ENCODE measurements at places on chromosomes 6 and 20.
A peak's percentile ranks its signal among the peaks of the same experiment; 100 is the strongest.

GRCh38 chr6:9623985-9624384 lies 790.9 kb downstream of the TFAP2A start:
- no peaks in the 10 kb centered on the region for H3K36me3 ChIP-seq
- H3K4me1 ChIP-seq = no peaks in the 10 kb centered on the region
- H3K4me3 ChIP-seq = no peak overlapping the region
- H3K27me3 ChIP-seq = no peaks in the 10 kb centered on the region

GRCh38 chr20:32333181-32333987 lies 24.7 kb upstream of the ASXL1 start:
- no peaks in the 10 kb centered on the region for H3K27me3 ChIP-seq
- DNase-seq = no peak
- H3K36me3 ChIP-seq = peaks cover 3% of the 10 kb centered on the region
- peaks cover 4% of the 10 kb centered on the region for H3K4me1 ChIP-seq
- H3K27ac ChIP-seq = peak overlapping the region; percentile 47
- no peak overlapping the region for H3K4me3 ChIP-seq

DNA sequence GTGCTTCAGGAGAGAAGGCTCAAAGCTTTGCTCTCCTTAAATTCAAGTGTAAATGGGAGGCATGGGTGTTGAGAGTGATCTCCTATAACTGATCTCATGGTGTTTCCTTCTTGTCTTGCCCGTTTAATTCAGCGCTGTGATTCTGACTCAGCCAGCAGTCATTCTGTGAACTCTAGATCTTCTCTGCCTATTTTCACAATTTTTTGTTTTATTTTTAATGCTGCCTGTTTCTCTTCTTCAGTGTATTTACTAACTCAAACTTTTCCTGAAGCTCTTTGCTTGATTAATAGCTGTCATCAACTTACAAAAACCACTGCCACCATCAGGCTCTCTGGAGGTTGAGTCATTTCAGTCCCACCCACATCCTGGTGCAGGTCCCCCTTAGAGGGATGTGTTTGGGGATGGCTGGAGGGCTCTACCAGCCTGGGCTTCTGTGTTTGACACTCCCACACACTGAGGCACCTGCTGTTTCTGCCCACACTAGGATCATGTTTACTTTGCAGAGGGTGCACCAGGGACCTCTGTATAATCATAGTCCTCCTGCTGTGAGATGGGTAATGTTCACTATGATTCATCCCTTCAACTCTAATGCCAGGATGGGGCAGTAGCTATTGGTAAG lies 94.0 kb downstream of the SHLD1 start:
- H3K4me3 ChIP-seq = no peak overlapping the region
- no peaks in the 10 kb centered on the region for H3K36me3 ChIP-seq
- no peak overlapping the region for H3K27ac ChIP-seq
- H3K4me1 ChIP-seq = no peaks in the 10 kb centered on the region

GRCh38 chr20:58103517-58103904 lies 124.9 kb downstream of the ANKRD60 start:
- no peaks in the 10 kb centered on the region for H3K36me3 ChIP-seq
- no peaks in the 10 kb centered on the region for H3K27me3 ChIP-seq
- no peak overlapping the region for H3K4me3 ChIP-seq
- no peaks in the 10 kb centered on the region for H3K4me1 ChIP-seq

GRCh38 chr6:122620428-122620827 lies 10.2 kb downstream of the PKIB start:
- H3K4me3 ChIP-seq = no peak overlapping the region
- no peaks in the 10 kb centered on the region for H3K4me1 ChIP-seq
- peaks cover 2% of the 10 kb centered on the region for H3K27me3 ChIP-seq
- DNase-seq = no peak

- H3K27me3 ChIP-seq = no peaks in the 10 kb centered on the region
- peaks cover 20% of the 10 kb centered on the region for H3K36me3 ChIP-seq
- H3K27ac ChIP-seq = peak overlapping the region; percentile 93
- peak overlapping the region; percentile 97 for H3K4me3 ChIP-seq
- H3K4me1 ChIP-seq = peaks cover 30% of the 10 kb centered on the region
These were observed 812 bp downstream of the SLC9A8 start for GRCh38 chr20:49813305-49813974.

DNA sequence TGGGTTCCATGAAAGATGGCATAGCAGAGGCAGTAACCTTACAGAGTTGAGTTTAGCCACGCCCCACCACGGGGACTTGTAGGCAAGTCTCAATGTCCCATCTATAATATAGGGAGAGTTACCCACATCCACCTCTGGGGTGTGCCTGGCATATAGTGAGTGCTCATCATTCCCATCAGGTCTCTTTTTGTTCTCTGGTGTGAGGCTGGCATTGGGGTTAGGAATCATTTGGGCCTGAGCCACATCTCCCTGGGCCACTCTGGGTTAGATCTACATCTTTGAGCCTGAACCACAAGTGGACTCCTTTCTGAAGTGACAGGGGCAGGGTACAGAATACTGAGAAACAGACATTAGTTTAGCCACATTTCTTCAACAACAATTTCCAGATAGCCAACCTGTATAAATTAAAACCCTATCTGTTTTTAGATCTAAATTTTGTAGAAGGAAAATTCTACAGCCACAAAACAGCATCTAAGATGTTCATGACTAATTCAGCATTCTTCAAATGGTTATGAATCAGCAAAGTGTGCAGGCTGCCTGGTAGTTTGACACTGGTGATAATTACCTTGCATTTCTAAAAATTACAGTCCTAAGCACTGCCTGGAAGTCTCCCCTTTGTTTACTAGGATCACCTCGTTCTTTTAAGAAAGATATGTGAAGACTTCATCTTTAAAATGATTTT lies 20.1 kb downstream of the RNF24 start:
- H3K36me3 ChIP-seq = no peaks in the 10 kb centered on the region
- H3K27ac ChIP-seq = no peak overlapping the region
- H3K27me3 ChIP-seq = no peaks in the 10 kb centered on the region
- no peak overlapping the region for H3K4me3 ChIP-seq
- no peaks in the 10 kb centered on the region for H3K4me1 ChIP-seq
- no peak for DNase-seq

DNA sequence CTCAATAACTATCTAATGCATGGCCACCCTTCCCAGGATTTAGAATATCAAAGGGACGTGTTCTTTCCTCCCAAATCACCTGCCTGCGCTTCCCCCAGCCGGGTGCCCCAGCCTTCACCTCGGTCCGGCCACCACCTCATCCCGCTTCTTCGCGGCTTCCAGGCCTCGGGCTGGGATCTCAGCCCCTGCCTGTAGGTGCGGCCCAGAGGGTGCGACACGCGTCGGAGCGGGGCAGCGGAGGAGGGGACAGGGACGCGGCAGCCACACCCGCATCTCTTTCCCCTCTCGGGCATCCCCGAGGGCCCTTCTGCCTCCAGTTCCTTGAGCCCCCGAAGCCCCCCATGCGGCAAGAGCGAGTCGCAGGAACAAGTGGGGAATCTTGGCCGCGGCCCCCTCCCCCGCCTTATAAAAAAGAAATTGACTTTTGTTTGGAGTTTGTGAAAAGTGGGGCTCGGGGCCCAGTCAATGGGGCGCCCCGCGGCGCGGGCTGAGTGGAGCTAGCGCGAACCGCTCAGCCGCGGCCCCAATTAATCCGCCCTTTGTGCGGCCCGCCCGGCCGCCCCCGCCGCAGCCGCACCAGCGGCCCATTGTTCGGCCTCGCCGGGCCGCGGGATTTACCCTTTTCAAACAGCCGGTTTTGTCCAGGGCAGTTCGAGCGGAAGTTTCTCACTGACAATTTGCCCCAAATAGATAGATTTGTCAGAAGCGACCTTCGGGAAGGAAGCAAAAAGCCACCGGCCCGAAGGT lies 8.4 kb upstream of the NR2E1 start:
- no peaks in the 10 kb centered on the region for H3K36me3 ChIP-seq
- DNase-seq = peak; percentile 60
- no peak overlapping the region for H3K27ac ChIP-seq
- H3K27me3 ChIP-seq = peaks cover 77% of the 10 kb centered on the region
- no peak overlapping the region for H3K4me3 ChIP-seq
- H3K4me1 ChIP-seq = peaks cover 23% of the 10 kb centered on the region

DNA sequence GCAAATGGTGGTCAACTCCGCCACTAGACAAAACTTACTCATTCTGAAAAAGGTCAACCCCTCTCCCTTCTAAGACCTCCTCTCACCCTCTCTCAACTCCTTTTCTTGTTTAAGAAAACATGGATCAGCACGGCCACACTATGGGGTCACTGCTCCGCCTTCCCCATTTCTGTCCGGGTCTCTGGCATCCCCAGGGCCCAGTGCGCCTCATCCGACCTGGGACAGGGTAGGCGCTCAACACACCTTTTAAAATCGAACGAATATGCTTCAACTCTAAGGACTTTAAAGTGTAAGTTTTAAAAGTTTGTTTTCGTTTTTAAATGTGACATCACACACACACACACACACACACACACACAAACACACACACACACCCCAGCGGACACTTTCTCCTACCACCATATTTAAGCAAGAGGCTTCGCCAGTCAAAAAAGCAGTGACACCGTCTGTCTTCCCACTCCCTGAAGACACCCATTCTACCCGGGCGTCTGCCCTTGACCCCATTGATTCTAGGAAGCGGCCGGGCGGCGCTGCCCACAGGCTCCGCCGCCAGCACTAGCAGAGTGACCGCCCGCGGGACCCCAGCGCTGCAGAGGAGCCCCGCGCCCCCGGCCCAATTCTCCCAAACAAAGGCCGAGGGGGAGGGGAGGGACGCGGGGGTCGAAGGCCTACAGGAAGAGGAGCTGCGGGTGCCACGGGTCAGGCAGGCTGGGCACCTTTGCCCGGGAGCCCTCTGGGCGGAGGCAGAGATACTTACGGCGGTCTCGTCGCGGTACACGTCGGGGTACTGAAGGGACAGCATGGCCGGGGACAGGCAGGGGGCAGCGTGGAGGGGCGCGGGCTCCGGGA lies 568 bp downstream of the PREP start:
- H3K4me1 ChIP-seq = peaks cover 20% of the 10 kb centered on the region
- H3K36me3 ChIP-seq = no peaks in the 10 kb centered on the region
- peak overlapping the region; percentile 50 for H3K27ac ChIP-seq
- peak overlapping the region; percentile 76 for H3K4me3 ChIP-seq

DNA sequence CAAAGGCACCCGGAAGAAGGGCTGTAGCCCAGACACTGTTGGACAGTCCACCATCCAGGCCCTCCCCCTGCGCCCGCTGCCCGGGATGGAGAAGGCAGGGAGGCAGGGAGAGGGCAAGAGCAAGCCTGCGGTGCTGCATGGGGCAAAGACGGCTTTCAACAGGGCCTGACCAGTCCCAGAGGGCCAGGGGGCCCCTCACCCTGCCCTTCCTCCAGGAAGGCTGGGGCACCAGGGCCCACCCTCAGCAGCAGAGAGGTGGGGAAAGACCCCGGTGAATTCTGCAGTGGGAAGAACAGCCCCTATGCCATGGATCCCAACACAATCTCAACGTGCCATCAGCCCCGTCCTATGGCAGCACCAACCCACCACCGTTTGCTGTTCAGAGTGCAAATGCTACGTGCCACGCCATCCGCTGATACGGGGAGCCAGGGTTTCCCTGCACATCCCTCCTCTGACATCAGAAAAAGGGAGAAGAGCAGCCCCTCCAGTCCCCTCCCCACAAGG lies 41.1 kb downstream of the RRBP1 start:
- H3K27ac ChIP-seq = no peak overlapping the region
- peaks cover 5% of the 10 kb centered on the region for H3K4me1 ChIP-seq
- no peak overlapping the region for H3K4me3 ChIP-seq
- no peaks in the 10 kb centered on the region for H3K27me3 ChIP-seq
- no peak for DNase-seq
- no peaks in the 10 kb centered on the region for H3K36me3 ChIP-seq

DNA sequence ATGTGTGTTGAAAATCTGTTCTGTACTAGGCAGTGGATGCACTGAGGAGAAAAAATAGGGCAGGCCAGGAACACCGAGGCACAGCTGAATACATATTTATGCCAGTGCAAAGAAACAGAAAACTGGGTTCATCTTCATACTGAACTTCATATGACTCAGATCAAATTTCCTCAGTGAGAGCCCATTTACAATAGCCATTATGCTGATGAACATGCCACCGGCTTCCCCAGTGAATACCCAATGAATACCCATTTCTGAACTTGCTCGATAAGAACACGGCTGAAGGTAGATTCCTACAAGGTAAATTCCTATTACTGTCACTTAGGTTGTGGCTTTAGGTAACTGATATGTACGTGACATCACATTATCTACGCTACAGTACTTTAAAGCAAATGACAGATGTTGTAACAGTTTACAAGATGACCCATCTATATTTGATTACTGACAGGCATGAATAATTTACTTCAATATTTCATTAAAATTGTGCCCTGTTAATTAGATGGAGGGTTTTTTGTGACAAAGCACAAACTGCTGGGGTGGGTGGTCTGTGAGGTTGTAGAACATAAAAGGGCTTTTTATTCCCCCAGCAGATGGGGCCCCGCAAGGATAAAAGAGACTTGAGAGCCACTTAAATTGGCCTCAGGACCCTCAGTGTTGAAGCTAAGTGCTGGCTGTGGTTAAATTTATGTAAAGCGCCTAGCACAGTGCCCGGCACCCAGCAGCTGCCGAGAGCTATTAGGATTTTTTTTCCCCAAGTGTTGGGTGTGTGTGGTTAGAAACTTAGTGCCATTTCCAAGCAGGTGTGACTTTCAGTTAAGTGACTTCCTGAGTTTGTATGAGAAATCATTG lies 264.5 kb downstream of the CD83 start:
- H3K27ac ChIP-seq = no peak overlapping the region
- no peaks in the 10 kb centered on the region for H3K36me3 ChIP-seq
- peak; percentile 30 for DNase-seq
- no peak overlapping the region for H3K4me3 ChIP-seq
- peaks cover 48% of the 10 kb centered on the region for H3K4me1 ChIP-seq
- H3K27me3 ChIP-seq = no peaks in the 10 kb centered on the region

DNA sequence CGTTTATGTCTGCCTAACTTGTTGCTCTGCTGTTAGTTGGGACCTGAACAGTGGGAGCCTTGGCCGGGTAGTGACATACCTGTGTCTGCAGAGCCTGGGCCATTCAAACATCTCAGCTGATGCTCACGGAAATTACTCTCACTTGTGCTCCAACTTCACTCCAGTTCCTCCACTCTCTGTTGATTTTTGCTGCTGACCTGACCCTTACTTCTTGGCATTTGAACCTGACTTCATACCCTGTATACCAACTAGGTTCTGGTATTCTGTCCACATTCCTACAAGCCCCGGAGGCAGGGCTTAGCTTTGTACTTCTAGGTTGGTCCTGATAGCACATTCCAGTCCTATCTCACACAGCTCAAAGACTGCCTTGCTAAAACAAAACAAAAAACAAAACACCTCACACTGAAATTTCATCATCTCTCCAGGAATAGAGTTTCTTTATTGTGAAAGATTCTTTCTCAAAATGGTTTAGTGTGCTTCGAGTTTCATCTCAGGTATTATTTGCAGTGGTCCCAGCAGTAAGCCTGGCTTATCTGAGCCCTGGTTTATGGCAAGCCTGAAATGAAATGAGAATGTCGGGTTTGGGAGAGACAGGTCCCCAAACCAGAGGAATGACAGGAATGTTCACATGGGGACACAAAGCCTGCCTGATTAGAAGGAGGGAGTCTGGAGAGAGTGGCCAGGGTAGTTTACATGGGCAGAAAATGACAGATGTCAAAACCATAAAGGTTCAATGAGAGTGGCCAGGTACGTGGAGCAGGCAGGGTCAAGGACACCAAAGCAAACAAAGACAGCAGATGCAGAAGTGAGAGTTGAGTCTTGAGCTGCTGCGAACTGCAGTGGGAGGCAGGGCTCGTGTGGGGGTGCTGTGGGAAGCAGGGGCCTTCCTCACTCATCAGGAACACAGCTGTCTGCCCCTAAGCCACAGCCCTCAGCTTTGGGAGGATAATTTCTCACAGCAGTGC lies 174.2 kb upstream of the HDAC2 start:
- H3K27ac ChIP-seq = no peak overlapping the region
- DNase-seq = no peak
- H3K36me3 ChIP-seq = no peaks in the 10 kb centered on the region
- no peaks in the 10 kb centered on the region for H3K4me1 ChIP-seq
- H3K27me3 ChIP-seq = no peaks in the 10 kb centered on the region

GRCh38 chr6:53573299-53573698 lies 28.4 kb upstream of the GCLC start:
- H3K27me3 ChIP-seq = no peaks in the 10 kb centered on the region
- no peaks in the 10 kb centered on the region for H3K36me3 ChIP-seq
- H3K4me1 ChIP-seq = no peaks in the 10 kb centered on the region
- no peak overlapping the region for H3K4me3 ChIP-seq
- H3K27ac ChIP-seq = no peak overlapping the region
